NCI-H748 treated with DMSO at 0.1 percent for 48 hours (cell line): ENCODE measurements at places on chromosomes 16 and 17.
A peak's percentile ranks its signal among the peaks of the same experiment; 100 is the strongest.

- no peak for DNase-seq
These were observed 190.5 kb downstream of the TMEM132E start for GRCh38 chr17:34769899-34770298.

GRCh38 chr17:42361781-42362186 lies 26.5 kb downstream of the STAT3 start:
- DNase-seq: no peak

GRCh38 chr16:76235426-76235825 lies 41.8 kb upstream of the CNTNAP4 start:
- DNase-seq: no peak

GRCh38 chr17:10081571-10082169 lies 116.7 kb downstream of the GAS7 start:
- no peak for DNase-seq

DNA sequence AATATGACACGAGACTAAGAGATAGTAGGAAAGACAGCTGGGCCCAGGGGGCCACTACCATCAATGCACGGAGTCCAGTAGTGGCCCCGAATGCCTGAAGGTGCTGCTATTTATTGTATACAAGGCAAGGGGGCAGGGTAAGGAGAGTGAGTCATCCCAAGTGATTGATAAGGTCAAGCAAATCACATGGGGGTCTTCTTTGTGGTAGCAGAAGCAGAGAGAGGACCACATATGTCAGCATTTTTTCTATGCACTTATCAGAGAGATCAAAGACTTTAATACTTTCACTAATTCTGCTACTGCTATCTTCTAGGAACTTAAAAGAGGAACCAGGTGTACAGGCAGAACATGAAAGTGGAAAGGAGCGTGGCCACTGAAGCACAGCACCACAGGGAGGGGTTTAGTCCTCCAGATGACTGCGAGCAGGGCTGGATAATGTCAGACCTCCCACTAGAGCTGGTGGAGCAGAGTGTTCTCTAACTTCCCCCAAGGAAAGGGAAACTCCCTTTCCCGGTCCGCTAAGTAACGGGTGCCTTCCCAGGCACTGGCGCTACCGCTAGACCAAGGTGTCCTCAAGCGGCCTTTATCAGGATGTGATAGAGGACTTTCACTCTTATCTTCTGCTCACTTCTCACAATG lies 26.4 kb upstream of the ARL4D start:
- DNase-seq: no peak

DNA sequence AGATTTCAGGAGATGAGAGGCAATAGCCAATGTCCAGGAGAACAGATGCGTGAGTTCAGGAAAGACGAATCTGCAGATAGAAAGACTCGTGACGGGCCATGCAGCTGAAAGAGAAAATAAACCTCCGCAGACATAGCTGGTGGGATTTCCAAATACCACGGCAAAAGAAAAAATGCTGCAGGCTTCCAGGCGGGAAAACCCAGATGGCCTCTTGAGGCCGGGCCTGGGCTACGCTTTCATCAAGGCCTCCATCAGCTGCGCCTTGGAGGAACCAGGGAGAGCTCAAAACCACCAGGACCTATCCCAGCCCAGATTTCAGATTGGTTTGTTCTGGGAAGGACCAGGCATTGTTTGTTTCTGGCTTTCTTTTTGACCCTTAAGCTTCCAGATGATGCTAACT lies 16.7 kb downstream of the CCDC40 start:
- DNase-seq: no peak

DNA sequence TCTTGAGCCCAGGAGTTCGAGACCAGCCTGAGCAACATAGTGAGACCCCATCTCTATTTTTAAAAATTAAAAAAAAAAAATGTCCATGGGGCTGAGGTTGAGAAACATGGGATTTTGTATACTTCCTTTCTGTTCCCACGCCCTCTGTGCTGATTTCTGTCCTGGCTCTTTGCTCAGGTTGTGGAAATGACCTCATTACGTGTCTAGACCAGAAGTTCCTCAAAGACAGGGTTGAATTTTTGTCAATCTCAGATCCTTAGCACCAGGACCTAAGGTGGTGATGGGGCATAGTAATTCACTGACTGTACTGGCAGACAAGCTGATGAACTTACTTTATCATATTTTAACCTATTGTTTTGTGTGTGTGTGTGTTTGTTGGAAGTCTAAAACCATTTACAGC lies 11.2 kb upstream of the HNF1B start:
- no peak for DNase-seq

DNA sequence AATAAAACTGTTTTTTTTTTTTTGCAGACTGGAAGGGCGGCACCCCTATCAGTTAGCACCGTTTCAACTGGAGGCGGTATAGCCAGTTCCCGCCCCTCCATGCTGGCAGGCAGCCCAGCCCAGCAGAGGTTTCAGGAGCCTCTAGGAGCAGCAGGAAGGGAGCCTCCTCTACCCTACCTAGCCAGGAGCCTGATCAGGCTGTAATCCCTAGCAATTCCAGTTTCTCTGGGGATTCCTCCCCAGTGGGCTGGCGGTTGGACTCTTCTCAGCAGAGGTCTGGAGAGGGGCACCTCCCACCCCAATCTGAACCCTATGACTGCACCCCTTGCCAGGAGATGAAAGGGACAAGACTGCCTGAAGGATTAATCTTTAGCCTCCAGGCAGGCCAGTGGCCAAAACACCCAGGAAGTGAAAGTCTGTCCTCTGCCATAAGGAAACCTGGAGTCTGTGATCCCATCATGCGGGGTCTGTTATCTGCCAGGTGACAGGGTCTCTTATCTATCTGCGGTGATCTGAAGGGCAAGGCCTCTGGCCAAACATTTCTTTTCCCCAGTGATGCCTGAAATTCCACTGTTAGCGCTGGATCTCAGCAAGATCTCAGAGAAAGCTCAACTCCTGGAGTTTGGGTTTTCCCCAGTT lies 4.9 kb upstream of the CDH1 start:
- DNase-seq: peak; percentile 22

DNA sequence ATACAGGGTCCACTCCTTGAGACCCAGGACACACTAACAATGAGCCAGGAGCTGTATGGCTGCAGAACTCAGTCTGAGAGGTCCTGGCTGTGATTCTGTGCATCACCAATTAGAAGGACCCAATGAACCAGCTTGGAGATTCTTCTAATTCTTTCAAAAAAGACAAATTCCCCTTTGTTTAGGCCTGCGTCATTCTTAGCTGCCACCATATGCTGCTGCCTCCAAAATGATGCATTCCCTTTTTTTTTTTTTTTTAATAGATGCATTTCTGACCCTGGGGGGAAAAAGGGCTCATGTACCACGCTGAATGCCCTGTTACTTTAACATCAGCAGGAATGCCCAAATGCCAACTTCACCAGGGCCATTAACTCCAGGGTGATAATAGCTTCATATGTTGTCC lies 28.5 kb downstream of the EMP2 start:
- DNase-seq: no peak

- no peak for DNase-seq
These were observed 7.1 kb upstream of the CMTM4 start for GRCh38 chr16:66703406-66704215.

DNA sequence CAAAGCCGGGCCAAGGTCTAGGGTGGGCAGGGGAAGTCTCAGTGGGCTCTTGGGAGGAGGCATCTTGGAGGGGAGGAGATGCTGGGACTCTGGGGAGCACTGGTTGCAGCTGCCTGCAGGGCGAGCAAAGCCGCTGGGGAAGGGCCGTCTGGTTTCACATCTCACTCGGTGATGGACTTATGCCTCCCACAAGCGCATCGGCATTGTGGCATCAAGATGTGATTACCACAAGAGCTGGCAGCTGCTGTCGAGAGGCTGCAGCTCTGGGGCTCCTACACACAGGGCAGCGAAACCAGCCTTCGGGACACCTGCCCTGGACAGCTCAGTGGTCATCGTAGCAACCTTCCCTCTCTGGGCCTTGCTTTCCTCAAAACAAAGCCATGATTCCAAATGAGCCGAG lies 3.1 kb upstream of the KCNJ12 start:
- DNase-seq: no peak

GRCh38 chr17:64040206-64040605 lies 19.8 kb upstream of the ICAM2 start:
- no peak for DNase-seq

DNA sequence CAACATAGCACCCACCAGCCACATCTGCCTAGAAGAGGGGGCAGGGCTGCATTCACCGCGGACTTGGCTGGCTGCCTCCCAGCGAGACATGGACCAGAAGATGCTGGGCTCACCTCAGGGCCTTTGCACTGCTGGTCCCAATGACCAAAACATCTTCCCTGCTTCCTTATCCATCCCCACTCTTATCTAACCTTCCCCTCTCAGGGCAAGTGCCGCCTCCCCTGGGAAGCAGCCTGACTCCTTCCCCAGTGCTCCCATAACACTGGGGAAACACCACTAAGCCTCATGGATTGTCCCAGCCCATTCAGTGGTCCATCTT lies 5.7 kb downstream of the TMC6 start:
- DNase-seq: no peak

GRCh38 chr17:82215095-82215971 lies 2.7 kb upstream of the CCDC57 start:
- no peak for DNase-seq

- DNase-seq: no peak
These were observed 433.3 kb downstream of the TOX3 start for GRCh38 chr16:52113533-52114183.

DNA sequence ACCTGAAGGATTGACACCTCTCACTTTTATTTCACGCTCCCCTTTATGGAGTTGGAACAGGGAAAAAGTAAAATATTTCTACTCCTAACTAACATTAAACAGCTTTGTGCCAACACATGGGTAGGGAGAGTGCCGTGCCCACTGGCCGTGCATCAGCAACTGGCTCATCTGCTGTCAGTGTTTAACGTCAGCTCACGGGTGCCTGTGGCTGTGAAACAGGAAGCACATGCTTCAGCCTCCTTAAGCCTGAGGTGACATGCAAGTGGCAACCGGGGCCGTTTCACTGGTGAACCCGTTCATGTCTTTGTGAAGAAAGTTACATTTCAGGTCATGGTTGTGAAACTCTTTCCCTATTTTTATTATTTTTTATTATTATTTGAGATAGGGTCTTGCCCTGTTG lies 3.2 kb downstream of the SPG7 start:
- DNase-seq: no peak

GRCh38 chr17:27363326-27363725 lies 69.4 kb downstream of the WSB1 start:
- DNase-seq: no peak

DNA sequence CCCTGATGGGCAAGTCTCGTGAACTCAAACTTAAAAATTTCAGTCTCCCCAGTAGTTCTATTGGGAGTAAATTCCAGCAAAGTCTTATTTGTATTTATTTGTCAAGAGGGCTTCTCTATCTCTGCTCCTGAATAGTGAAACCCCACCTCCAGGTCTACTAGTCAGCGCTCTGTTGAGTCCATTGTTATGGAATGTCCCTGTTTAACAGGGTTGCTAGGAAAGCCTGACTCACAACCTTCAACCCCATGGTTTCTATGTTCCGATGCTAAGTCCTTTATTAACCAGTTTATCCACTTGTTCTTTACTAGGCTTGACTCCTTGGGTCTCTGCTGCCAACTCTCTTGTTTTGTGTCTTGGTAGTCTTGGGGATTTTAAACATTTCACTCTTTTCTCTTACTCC lies 250.7 kb upstream of the MYOCD start:
- DNase-seq: no peak

GRCh38 chr17:60390925-60391470 lies 935 bp downstream of the USP32 start:
- peak; percentile 33 for DNase-seq

DNA sequence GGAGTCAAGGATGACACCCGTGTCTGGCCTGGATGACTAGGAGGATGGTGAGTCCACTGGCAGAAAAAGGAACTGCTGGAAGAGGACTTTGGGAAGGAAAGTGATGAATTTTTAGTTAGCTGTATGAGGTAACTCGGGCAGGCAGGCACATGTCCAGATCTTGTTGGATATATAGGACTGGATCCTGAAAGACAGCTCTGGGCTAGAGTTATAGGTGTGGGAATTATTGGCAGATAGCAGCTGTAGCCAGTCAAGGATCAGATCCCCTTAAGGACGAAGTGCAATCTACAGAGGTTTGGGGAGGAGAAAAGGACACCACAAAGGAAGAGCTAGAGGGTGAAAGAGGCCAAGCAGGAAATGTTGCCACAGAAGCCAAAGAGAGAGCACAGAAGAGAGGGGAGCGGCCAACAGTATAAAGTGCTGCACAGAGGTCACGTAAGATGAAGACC lies 10.1 kb downstream of the CYB5D1 start:
- no peak for DNase-seq
